ENCODE measurements at places on chromosomes 12 and 14.
A peak's percentile ranks its signal among the peaks of the same experiment; 100 is the strongest.

DNA sequence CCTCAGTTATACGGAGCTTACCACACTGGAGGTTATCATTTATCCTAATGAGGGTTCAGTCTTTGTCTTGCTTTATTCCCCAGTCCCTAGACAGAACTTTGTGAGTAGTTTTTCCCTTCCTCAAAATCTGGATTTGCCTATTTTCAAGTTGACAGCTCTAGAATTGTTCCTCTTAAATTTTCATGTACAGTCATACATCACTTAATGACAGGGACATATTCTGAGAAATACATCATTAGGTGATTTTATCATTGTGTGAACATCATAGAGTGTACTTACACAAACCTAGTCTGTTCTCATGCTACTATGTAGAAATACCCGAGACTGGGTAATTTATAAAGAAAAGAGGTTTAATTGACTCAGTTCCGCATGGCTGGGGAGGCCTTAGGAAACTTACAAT lies 3.1 kb downstream of the PRKAB1 start:
- no peak for DNase-seq

DNA sequence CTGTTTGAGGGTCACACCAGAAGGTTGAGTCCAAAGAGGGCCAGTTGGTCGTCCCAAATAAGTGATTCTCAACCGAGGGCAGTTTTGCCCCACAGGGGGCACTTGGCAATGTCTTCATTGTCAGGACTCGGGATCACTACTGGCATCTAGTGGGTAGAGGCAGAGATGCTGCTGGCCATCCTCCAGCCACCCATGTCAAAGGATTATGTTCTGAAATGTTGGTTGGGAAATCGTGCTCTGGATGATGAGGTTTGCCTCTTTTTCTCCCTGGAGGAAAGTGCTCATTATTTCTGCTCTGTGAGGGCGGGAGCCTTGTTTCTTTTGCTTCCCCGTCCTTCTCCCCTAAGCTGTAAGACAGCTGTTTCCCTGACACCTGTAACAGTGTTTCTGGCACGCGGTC lies 3.6 kb downstream of the ZNF839 start:
- peak; percentile 77 for DNase-seq

DNA sequence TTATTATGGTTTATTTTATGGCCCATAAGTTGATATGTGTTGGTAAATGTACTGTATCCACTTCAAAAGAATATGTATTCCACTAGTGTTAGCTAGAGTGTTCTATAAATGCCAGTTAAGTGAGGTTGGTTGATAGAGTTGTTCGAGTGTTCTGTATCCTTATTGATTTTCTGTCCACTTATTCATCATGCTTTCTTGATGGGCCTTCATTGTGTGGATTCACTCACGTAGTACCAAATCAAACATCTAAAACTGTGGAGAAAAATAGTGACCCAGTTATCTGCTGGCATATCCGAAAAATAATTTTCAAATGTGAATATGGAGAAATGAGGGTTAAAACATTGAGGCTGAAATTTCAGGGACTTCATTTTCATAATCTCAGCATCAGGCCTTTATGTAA lies 230.4 kb downstream of the TRHDE start:
- DNase-seq, result no peak

DNA sequence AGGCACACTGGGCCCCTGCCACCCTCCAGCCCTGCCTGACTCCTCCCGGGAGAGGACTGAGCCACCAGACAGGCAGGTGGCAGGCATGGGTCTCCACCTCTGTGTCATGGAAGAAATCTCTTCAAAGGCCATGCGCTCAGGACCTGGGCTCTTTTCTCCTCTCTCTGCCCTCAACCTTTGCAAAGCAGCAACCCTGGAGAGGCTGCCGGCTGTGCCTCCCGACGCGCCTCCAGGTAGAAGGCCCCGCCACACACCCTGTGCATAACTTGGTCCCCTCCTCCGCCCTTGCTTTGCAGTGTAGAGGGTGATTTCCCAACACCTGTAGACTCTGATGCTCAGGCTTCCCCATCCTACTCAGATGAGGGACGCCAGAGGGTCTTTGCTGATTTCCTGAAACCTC lies 28.2 kb upstream of the TMEM179 start:
- no peak for DNase-seq

GRCh38 chr12:585062-586061 lies 77.9 kb downstream of the NINJ2 start:
- no peak for DNase-seq

DNA sequence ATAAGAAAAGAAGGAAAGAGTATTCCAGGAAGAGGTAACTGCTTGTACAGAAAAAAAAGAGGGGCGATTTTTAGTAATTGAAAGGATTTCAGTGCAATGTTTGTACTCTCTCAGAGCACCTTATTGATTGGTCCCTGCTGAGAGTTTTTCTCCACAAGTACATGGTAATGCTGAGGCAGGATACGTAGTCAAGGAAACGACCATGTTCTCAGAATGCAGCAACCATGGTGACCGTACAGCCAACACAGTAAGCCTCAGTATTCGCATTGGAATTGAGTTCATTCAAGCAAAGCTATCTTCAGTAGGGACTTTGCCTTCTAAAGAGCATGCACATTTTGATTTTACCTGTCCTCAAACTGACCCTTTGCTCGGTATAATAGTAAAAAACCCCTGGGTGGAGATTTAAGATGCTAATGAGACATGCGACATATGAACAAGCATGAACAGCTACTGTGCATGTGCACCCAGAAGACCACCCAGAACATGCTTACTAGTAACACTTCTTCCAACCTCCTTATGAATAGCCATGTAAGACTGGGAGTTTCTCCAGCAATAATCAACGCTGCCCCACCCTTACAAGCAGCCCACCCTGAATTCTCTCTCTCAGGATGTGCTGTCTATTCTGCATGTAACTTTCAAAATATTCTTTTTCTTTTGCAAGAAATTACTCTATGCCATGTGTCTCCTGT lies 6.2 kb upstream of the SLC41A2 start:
- DNase-seq, result no peak

- DNase-seq, result no peak
These were observed 150.2 kb downstream of the TMEM132D start for GRCh38 chr12:129753586-129753985.

DNA sequence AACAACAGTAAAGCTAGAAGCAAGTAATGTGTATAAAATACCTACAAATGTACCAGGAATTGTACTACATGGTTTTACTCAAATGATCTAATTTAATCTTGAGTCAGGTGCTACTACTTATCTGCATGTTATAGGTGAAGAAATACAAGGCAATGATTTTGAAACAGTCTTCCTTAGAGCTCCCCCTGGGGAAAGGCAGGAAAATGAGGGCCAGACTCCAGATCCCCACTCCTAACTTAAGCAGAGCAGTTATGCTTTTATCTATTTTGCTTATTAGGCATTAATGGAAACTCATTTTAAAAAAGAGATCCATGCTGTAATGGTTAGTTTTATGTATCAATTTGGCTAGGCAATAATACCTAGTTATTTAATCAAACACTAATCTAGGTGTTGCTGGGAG lies 109.3 kb upstream of the CPSF6 start:
- no peak for DNase-seq

DNA sequence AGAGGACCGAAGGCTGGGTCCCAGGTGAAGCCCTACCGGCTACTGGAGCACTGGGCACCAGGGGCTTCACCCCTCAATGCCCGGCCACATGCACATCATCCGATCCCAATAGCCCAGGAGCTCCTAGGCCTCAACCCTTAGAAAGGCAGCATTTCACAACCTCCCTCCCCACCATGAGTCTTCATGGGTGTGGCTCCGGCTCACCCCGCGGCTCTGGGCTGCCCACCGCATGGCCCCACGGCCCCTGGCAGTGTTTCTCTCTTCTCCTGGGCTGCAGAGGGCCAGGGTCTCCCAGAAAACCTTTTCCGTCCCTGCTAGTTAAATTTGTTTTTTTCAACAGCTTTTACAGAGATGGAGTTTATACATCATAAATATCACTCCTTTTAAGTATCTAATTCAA lies 28.6 kb upstream of the DLK1 start:
- no peak for DNase-seq

GRCh38 chr12:6281081-6281809 lies 29.2 kb upstream of the PLEKHG6 start:
- DNase-seq, result no peak

DNA sequence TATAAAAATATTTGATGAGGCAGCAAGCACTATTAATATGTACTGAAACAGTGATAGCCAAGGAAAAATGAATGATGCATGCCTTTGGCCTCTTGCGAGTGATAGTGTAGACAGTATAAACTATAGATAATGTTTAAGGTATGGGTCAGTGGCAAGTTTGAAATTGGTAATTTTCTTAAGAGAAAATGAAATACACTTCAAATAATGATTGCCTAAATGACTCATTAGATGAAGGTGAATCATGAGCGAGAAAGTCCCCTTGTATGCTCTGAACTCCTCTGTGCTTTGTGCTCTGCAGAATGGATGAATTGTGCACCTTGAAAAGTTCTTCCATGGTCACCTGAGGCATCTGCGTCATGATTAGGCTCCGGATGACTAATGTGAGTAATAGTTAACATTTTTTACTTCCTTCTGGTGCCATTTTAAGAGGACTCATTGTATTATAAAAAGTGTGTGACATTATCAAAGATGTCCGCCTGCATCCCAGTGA lies 84.9 kb upstream of the RTL1 start:
- DNase-seq, result no peak

- DNase-seq, result no peak
These were observed 89.8 kb downstream of the SLC15A5 start for GRCh38 chr12:16187660-16188059.

DNA sequence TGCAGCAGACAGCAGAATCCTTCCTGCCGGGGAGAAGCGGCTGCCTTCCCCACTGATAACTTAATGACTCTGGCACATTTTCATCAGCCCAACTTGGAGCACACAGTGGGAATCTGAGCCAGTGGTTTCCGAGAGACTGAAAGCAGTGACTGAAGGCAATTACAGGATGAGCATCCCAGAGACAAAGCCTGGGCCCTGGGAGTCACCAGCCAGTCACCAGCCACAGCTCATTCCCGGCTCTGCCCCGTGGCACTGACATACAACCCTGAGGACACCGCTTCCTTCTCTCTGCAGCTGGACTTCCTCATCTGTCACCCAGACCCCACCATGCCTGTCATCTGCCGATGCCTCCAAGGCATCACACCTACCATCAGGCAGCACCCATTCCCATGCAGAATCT lies 192.3 kb downstream of the DPF3 start:
- no peak for DNase-seq

DNA sequence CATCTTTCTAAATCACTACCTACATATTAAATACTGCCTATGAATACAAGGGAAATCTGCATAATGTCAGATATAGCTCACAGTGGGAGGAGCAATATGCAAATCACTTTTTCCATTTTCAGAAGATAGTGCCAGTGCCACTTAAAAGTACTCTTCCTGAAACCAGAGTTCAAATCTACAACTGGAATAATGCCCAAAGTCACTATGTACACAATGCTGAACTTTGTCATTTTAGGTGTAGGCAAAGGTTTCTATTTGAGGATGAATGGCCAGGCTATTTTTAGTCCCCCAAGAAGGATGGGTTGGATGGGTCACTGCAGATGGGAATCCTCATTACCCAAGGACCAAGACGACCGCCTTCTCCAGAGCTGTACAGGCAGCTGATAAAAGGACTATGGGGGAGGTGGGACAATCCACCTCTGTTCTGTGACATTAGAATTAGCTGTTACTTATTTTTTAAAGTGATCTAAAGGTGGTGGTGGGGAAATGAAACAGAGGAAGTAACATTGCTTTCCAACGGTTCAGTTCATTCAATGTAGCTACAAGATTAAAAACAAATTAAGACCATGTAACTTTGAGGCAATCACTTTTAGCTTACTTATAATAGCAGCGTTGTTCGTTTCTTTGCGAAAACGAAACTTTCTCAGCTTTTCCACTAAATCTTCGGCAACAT lies 5.6 kb downstream of the GMFB start:
- DNase-seq, result no peak

DNA sequence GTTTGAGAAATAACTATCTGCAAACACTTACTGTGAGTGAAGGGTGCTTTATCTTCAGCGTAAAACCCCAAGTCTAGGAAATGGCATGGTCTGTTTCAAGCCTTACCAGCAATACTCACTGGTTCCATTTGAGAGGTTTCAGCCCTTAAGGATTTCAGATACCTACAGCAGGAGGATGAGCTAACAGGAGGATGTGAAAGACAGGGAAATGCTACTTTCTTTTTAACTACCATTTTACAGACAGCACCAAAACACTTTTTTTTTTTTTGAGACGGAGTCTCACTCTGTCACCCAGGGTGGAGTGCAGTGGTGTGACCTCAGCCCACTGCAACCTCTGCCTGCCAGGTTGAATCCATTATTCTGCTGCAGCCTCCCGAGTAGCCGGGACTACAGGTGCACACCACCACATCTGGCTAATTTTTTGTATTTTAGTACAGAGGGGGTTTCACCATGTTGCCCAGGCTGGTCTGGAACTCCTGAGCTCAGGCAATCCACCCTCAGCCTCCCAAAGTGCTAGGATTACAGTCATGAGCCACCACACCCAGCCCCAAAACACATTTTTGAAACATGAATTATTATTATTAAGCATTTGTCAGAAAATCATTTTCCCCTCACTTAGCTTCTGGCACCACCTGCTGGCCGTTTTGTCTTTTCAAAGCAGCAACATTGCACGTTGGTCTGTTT lies 4.6 kb downstream of the MTRFR start:
- DNase-seq, result peak; percentile 67

GRCh38 chr12:3055704-3056467 lies 21.3 kb upstream of the TSPAN9 start:
- DNase-seq, result no peak

DNA sequence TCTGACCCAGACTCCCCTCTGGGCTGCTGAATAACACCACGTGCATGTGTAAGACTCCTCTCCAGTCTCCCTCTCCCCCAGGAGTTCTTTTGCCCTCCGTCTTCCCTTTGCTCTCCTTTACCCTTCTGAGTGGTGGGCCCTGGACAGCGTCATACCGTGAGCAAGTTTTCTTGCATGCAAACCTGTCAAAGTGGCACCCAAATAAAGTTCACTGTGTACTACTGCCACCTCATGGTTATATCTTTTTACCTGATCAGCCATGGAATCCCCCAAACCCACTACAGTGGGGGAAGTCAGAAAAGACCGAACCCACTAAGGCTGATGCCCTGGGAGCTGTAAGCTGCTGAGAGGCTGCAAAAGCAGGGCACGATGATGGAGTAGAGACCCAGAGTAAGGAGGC lies 131.1 kb upstream of the VRK1 start:
- DNase-seq, result no peak

DNA sequence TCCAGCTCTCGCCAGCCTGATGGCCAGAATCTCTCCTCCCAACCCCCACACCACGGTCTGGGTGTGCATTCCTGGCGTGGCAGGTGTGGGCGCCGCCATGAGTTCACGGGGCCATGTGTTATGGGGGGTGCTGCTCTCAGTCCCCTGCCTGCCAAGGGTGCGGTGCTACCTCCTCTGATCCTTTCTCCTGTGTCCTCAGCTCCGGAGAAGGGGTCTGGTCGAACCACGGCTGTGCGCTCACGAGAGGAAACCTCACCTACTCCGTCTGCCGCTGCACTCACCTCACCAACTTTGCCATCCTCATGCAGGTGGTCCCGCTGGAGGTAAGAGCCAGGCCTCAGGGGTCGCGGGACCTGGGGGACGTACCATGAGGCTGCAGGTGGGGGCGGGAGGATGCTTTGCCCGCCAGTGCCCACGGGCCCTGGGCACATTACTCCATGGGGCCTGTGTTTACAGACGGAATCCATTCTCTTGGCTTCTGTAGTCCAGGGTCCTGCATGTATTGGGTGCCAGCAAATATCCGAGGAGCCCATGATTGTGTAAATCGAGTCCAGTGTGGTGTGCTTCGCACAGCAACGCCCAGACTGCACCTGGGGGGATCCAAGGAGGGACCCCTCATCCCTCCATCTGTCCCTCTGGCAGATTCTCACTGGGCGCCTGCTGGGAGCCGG lies 130.8 kb downstream of the ADGRD1 start:
- DNase-seq, result no peak

GRCh38 chr14:53144244-53144643 lies 8.9 kb downstream of the DDHD1 start:
- no peak for DNase-seq

- DNase-seq, result no peak
These were observed 4.6 kb downstream of the TAC3 start for GRCh38 chr12:57011438-57012424.
